ENCODE measurements at places on chromosomes 2 and 18.

GRCh38 chr18:51668607-51669006 lies 471.1 kb upstream of the MEX3C start:
- no peak for DNase-seq

GRCh38 chr2:181463588-181463987 lies 6.4 kb downstream of the ITGA4 start:
- no peak for DNase-seq

DNA sequence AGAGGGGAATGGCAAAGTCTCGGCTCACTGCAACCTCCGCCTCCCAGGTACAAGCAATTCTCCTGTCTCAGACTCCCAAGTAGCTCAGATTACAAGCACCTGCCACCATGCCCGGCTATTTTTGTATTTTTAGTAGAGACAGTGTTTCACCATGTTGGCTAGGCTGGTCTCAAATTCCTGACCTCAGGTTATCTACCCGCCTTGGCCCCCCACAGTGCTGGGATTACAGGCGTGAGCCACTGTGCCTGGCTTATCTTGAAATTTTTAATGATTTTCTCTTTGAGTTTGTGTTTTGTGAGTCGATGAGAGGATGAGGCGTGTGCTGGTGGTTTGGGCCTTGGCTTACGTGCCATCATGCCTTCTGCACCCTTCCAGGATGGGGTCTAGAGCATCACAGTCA lies 101.3 kb upstream of the ST3GAL5 start:
- no peak for DNase-seq

DNA sequence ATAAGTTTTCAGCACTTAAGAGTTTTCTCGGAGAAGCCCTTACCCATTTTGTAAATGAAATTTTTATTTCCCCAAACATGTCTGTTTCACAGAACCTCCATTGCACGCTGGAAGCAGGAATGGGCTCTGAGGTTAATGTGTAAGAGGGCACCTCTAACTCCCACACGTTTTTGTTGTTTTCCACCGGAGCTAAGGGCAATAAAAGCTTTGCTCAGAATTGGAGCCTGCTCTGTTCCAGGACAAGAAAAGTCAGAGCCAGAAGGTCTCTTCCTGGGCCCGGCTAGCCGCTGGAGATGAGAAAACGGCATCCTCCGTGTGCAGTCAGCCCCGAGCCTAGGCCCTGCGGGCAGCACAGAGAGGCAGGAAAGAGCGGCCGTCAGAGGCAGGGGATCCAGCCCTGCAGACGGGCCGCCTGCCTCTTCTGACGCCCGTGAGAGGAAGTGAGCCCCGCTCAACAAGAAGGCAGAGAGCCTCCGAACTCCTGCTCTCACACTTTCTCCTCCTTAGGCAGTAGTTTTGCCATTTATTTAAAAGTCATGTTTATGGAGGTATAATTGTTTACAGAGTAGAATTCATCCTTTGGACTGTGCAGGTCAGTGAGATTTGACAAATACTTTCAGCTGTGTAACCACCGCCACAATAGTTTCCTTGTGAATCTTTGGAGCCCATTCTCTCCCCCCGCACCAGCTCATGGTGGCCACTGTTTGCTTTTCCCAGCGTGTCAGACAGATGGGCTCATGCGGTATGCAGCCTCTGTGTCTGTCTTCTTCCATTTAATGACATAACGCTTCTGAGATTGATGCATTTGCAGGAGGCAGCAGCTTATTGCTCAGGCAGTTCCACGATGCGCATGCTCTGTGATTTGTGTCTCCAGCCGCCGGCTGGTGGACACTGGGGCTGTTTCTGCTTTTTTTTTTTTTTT lies 117.3 kb downstream of the GALR1 start:
- no peak for DNase-seq

- no peak for DNase-seq
Measured at GRCh38 chr2:136191041-136191440, 73.1 kb upstream of the CXCR4 start.

DNA sequence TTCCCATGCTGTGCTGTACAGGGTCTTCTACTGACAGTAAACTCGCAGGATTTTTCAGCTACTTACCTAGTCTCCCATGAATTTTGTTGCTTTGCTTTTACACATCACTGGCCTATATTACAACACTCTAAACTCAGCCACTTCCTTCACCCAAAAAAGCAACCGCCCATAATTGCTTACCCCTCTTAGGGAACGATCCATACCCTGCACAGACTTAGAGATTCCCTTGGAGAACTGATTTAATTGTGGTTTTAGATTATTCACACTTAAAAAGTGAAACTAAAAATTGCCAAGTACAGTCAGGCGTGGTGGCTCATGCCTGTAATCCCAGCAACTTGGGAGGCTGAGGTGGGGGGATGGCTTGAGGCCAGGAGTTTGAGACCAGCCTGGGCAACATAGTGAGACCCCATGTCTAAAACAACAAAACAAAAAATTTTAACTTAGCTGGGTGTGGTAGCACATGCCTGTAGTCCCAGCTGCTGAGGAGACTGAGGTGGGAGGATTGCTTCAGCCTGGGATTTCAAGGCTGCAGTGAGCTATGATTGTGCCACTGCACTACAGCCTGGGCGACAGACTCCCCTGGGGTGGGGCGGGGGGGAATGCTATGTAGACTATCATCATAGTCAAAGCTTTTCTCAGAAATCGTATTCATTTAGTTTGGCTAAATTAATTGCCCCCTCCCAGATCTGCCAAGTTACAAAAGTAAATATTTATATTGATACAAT lies 19.3 kb downstream of the MRPL30 start:
- no peak for DNase-seq

- DNase-seq = no peak
Measured at GRCh38 chr2:233356546-233357308, 2.4 kb downstream of the DGKD start.

- DNase-seq = no peak
Measured at GRCh38 chr2:174495365-174496012, 8.7 kb upstream of the GPR155 start.

GRCh38 chr2:158101384-158101926 lies at the start of gene UPP2:
Gene UPP2, plus strand, starts transcription at chr2:158101876. Its CDS starts 188 bp downstream, at chr2:158102064.
- no peak for DNase-seq

DNA sequence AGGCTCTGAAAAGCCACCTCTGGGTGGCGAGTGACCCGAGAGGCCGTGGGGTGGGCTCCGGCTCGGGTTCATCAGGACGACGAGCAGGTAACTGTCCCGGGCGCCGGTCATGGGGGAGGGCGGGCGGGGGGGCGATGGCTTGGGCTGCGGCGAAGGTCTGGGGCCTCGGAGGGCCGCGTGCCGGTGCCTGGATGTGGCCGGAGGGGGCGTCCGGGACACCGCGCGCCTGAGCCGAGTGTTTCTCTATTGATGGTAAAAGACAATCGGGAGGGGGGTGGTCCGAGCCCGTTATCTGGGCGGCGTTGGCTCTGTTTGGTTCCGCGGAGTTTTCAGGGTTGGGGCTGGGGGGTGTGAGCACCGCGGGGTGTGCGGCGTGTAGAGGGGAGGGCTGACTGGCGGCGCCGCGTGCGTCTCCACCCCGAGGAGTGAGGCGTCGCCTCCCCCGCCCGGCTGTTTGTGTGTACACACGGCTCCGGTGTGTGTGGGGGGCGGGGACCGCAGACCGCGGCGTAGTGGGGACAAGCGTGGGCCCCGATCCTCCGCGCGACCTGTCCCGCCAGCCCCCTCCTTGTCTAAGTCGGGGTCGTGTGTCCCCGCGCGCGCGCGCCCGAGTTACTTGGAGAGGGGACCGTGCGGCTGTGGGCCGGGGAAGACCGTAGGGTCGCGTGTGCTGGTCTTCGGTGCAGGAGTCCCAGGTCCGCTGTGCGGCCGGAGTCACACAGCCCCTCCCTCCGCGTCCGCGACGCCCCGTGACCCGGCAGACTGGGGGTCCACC lies 1.6 kb downstream of the CTIF start:
- DNase-seq = peak; percentile 47

GRCh38 chr2:85524336-85524908 lies 14.5 kb upstream of the MAT2A start:
- no peak for DNase-seq

DNA sequence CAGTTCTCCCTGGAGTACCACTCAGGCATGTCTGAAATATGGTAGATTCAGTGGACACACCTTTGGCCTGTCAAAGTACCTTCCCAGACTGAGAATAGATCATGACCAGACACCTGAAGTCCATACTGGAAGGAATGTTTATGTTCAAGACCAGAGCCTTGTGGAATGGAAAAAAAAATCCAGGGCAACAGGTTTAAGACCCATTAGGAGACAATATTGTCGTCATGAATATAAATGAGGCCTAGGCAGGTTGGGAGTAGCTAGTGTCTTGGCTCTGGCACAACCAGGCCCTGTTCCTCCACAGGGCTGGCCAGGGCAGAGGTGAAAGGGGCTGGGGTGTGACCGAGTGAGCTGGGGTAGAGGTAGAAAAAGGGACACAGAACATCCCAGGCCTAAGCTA lies 13.2 kb upstream of the ATRAID start:
- no peak for DNase-seq

DNA sequence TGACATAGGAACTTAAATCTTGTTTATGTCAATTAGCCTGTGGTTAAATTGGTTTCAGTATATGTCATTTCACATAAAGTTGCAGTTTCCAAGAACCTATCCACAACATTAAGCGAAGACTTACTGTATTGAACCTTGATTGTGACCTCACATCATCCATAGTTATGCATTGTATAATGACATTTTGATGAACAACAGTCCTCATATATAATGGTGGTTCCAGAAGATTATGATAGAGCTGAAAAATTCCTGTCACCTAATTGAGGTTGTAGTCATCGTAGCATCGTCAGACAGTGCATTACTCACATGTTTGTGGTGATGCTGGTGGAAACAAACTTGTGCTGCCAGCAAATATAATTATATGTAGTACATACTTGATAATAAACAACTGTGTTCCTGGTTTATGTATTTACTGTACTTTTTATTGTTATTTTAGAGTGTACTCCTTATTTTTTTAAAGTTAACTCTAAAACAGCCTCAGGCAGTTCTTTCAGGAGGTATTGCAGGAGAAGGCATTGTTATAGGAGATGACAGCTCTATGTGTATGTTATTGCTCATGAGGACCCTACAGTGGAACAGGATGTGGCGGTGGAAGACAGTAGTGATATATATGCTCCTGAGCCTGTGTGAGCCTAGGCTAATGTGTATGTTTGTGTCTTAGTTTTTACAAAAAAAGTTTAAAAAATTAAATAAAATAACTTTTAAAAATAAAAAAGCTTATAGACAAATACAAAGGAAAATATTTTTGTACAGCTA lies 56.6 kb downstream of the UBE2E3 start:
- no peak for DNase-seq

DNA sequence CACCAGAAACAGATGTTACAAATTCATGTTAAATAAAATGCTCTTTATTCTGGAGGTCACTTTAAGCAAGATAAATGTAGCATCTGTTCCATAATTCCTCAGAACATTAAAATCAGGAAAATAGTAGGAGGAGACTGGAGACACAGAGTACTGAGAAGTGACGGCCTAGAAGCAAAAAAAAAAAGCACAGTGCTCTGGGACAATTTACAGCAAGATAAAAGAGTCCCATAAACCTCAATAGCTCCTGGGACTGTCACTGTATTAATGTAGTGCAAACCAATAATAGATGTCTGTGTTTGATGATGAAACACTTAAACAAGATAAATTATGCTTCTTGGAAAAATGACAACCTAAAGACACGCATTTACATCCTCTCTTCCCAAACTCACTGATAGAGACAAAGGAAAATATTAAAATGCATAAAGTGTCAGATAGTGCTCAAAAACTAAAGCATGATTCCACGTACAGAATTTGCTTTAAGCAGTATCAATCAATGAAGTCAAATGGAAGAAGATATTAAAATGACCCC lies 338.8 kb upstream of the REG3G start:
- DNase-seq = no peak

- DNase-seq = no peak
Measured at GRCh38 chr18:78777992-78778391, 201.6 kb upstream of the SALL3 start.

DNA sequence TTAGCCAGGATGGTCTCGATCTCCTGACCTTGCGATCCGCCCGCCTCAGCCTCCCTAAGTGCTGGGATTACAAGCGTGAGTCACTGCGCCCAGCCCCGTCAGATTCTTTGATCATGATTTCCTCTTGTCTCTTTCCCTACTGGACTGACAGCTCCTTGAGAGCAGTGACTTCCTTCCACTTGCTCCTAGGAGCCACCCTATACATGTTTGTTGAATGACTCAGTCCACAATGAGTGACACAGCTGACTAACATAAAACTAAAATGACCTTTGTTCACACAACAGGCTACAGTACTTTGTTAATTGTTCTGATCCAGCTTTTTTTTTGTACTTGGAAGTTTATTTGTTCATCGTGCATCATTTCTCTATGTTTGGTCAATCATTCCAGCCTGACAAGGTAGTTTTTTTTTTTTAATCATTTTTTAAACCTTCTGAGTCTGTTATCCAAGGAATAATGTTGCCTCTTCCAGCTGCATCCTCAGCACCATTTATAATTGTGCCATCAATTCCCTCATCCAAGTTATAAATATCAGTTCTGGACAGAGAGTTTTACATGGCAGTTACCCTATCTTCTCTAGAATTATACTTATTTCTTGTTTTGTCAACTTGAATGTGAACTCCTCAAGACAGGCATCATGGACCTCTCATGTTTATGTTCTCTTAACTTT lies 42.9 kb upstream of the TUBA3E start:
- DNase-seq = peak; percentile 90

GRCh38 chr2:207251573-207252192 lies 85.9 kb upstream of the KLF7 start:
- DNase-seq = no peak

GRCh38 chr2:159177957-159178356 lies 108.5 kb downstream of the WDSUB1 start:
- DNase-seq = no peak

- no peak for DNase-seq
Measured at GRCh38 chr18:26700201-26700600, 151.8 kb upstream of the KCTD1 start.

GRCh38 chr2:121343191-121343590 lies 58.2 kb upstream of the TFCP2L1 start:
- no peak for DNase-seq

DNA sequence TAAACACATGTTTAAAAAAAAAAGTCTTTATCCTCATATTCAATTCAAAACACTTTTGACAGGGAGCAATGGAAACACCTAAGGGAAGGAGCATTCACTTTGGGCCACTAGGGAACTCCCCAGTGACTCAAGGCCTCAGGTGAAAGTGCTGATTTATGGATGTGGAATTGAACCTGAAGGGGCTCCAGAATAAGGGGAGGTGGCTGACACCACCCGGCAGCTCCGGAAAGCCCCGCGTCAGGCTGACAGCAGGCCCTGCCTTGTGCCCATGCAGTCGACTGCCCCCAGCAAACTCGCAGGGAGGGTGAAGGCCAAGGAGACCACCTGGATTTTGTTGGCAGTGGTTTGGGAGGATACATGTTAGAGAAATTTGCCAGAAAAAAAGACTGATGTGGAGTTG lies 275.3 kb upstream of the NCKAP5 start:
- no peak for DNase-seq

- no peak for DNase-seq
Measured at GRCh38 chr2:236862961-236863728, 222.5 kb upstream of the COPS8 start.

- peak; percentile 42 for DNase-seq
Measured at GRCh38 chr18:46536215-46536874, 120.7 kb downstream of the LOXHD1 start.

GRCh38 chr2:36515538-36515937 lies 82.4 kb downstream of the FEZ2 start:
- no peak for DNase-seq

- DNase-seq = peak; percentile 15
Measured at GRCh38 chr2:44167311-44167907, 1.3 kb upstream of the PPM1B start.

GRCh38 chr2:55146263-55146662 lies 85.8 kb downstream of the CLHC1 start:
- no peak for DNase-seq

- no peak for DNase-seq
Measured at GRCh38 chr2:222423632-222424275, 589 bp upstream of the SGPP2 start.

Data from LoVo (cell line).